ENCODE measurements at places on chromosomes 4 and X.

- DNase-seq: peak; percentile 82
These were observed 99.0 kb downstream of the DHRSX start for GRCh38 chrX:2401590-2402360.

DNA sequence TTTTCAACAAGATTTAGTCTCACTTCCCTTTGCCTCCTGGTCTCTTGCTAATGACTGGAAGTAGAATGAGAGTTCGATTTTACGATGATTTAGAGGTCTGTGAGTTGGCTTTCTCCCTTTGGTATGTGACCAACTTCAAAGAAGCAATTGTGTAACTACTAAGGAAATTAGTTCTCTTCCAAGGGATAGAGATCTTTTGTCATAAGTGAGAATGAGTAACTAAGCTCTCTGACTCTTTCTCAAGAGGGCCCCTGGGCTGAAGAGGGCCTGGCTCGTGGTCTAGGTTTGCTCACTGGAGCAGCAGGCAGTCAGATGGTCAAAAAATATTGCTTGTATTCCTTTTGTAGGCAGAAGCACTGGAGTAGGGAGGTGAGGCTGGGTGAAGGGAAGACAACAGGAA, 176.3 kb downstream of the ENOX2 start:
- no peak for DNase-seq

DNA sequence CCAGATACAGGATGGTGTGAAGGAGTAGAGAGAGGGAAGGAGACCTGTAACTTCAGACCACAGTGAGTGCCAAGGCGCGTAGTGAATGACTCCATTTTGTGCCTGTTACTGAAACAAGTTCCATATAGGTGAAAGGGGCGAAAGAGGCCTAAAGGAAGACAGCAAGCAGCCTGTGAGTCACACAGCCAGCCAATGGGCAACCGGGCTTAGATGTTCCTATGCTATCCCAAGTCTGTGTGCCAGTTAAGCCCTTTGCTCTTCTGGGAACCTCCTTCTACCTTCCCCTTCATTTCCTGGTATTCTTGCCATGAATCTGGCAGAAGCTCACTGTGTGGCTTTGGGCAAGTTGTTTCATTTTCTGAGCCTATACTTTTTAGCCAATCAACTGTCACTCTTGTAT, 161.8 kb upstream of the LDB2 start:
- no peak for DNase-seq

DNA sequence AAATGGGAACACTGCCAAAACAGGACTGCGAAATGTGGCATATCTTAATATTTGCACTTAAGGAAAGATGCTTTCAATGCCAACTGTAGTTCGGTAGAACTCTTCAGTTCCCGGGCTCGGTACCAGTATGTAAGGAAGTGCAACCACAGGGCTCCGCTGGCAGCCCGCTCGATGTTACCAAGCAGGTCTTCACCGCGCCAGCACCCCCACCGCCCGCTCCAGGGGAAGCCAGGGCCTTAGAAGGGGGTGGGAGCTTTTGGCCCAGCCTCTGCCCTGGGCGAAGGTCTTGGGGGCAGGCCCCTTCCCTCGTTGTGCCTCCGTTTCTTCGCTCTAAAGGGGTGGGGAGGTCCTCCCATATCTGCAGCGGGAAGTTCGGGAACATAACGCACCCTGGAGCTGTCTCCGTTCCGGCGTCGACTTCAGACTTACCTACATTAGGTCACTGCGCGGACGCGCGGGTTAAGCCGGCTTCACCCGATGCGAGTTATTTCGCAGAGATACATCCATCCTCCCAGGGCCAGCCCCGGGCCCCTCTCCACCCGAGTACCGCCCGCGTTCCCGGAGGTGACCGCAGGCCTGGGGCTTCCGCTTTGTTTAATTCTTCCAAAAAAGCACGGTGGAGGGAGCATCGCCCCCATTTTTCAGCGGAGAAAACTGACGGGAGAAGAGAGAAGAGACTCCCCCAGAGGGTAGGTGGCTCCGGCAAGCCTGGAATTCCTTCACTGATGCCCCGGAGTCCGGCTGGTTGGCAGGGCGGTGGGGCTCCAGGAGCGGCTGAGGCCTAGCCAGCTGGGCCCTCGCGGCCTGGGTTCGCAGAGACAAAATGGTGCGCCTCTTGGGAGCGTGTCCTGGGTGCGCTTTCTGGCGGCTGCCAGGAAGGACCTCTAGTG, 1.0 kb upstream of the HMX1 start:
- no peak for DNase-seq

- no peak for DNase-seq
These were observed 65.2 kb upstream of the TMEM33 start for GRCh38 chr4:41870035-41870434.

DNA sequence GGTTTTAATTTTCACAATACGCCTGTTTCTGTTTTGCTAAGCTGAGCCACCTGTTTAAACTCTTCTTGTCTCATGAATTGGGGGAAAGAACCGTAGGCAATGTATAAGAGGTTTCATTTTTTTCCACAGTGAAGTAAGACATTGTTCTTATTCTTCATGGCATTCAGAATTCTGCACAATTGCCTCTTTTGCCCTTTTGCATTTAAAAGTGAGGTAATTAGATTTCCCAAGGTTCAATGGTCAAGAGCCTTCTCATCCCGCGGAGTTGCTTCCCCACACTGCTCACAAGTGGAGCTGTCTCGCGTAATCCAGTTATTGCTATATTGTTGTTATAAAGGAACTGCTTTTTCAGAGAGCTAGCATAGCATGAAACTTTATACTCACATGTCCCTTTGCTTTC, 90.9 kb upstream of the SPRY1 start:
- no peak for DNase-seq

DNA sequence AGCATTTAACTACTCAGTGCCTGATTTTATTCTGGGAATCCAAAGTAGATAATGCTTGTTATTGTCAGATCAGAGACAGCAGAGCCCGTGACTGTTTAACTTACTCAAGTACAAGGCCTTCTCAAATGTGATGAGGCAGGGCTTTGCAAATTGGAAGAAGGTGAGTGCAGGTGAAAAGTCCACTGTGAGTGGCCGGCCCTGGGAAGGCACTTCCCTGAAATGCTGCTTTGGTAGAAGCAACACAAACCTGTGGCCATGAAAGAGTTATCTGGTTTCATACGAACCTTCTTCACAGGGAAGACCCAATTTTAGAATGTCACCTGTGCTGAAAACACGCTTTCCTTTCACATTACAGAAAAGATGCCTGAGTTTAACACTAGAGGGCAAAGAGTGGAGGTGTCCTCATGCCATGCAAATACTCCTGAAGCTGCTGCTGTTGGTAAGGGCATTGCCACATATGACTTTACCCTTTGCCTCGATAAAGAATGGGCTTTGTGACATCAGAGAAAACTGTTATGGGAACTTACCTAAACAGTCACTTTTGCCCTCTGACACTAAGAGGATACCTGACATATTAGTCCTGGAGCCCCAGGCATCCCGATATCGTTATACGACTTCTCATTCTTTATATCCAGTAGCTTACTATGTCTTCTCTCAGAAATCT, 8.0 kb downstream of the PPARGC1A start:
- DNase-seq: no peak

GRCh38 chrX:41664908-41665307, 23.9 kb upstream of the GPR34 start:
- no peak for DNase-seq

DNA sequence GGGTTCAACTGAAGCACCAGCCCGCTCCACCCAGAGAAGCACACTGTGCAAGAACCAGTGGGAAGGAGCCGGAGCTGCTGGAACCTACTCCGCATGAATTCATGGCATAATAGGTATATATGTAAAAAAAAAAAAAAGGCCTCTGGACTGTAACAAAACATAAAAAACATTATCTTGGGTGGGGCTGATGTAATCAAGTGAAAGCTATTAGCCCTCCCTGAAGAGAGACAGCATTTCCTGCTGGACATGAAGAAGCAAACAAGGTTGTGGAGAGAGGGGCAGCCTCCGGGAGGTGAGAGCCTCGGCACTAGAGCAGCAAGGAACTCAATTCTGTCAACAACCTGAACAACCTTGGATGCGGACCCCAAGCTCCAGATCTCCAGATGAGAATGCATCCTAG, 50.7 kb downstream of the PLAC1 start:
- no peak for DNase-seq

DNA sequence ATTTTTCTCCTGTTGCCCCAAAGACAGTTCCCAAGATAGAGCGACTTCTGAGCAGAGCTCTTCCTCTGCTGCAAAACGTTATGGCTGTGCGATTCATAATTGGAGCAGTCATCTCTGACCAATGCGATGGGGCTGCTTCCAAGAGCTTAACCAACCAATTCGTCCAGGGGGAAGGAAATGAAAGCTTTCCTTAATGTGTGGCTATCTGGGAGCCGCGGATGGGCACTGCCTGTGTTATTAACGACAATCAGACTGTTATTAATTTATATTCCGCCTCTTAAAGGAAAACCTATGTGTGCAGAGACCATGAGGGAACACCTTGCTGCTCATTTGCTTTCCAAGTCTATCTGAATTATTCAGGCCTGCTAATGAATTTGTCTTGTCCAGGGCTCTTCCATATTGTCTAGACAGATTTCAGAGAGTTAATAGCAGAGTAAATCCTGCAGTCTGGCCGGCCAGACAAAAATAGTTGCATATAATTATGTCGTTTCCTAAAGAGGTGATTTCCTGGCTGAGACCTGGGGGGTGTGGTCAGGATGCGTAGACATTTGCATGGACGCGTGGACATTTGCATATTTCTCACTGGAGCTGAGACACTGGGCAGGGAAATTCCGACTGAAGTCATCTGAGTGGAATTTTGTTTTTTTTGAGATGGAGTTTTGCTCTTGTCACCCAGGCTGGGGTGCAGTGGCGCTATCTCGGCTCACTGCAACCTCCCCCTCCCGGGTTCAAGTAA, 135.4 kb downstream of the HMX1 start:
- DNase-seq: no peak

- DNase-seq: no peak
These were observed 187.0 kb upstream of the S100G start for GRCh38 chrX:16462912-16463311.

DNA sequence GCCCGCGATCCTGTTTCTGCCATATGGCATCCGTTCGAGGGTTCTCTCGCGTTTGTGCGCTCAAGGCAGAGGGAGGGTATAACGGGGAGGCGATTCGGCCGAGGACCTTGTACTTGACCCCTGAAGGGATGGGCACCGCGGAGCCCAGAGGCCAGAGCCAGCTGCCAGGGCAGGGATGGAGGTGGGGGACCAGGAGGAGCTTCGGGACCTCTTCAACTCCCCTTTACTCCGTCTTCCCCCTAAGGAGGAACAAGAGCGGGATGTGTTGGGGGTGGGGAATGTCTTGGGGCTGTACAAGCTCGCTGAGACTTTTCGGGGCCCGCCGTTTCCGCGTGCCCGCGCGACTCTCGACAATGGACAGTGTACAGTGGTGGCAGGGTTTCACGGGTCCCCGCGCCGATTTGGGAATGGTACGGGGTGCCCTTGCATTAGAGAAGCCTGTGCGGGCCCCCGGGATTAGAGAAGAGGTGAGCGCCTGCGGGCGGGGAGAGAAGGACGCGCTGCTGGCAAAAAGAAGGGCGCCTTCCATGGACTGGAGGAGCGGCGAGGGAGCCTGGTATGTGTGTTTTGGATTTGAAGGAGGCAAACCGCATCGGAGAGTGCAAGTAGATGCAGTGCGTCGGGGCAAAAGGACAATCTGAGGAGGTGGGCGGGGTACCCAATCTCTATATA, 760 bp downstream of the UGT8 start:
- peak; percentile 8 for DNase-seq

- no peak for DNase-seq
These were observed 122.3 kb upstream of the TMEM164 start for GRCh38 chrX:109880629-109881028.
